Retina (tissue), 1 donor: ENCODE measurements at places on chromosomes 12 and 14.

DNA sequence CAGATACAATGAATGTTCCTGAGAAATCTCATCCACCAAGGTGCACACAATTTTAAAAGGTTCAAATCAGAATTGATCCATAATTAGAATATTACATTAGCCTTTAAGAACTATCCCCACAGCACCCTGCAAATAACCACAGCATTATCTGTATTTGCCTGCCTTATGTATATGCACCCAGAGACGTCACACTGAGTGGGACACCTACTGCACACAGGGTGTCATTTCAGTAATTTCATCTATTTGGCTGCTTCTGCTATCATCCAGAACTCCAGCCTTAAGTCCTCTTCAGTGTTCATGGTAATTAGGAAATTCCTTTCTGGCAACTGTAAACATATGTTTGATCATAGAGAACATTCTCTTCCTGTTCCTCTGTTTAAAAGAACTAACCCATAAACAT is 298.4 kb downstream of the SYT1 start:
- DNase-seq: no peak

GRCh38 chr14:32709027-32709426 is 229.7 kb upstream of the NPAS3 start:
- no peak for DNase-seq

- DNase-seq: no peak
These were observed 8.6 kb upstream of the ADSS1 start for GRCh38 chr14:104715416-104715815.

GRCh38 chr14:85881935-85882334 is 352.0 kb downstream of the FLRT2 start:
- DNase-seq: no peak

DNA sequence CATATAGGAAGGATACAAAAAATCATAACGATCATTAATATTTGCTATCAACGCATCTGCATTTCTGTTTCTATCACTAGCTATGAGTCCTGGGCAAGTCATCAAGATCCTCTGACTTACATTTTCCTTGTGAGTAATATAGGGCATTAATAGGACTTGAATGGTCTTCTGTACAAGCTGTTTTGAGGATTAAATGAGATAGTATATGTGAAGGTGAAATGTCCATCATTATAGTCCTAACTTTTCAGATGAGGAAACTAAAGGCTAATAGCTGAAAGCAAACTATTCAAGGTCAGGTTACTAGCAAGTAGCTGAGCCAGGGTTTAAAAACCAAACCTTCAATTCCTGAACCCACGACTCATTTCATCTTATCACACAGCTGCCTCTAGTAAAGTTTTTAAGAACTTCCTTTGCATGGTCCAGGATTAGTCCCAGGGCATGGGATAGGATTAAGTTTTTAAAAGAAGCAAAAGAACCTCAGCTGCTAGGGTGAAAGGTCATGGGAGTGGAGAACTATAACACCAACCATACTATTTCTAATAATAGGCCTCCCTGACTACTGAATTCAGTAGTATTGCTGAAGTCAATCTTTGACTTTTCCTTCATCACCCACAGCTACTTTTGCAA is 101.4 kb upstream of the ADAMTS20 start:
- DNase-seq: no peak

- DNase-seq: no peak
These were observed 34.7 kb upstream of the SOCS2 start for GRCh38 chr12:93537769-93538168.

DNA sequence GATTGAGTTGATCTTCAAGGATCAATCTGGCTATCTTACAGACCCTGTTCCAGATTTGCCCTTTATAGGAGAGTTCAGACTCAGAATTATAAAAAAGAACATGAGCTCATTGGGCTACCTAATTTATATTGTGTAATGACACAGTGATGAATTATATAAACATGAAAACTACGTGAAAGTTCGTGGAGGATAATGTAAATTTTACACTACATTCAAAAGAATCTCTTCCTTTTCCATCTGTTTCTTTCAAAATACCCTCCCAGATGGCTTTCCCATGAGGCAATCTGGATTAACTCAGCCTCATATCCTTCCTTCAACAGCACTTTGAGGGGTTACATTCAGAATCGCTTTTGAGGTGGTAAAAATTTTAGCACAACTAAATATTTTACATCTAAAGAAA is 129.3 kb downstream of the HMGA2 start:
- no peak for DNase-seq

DNA sequence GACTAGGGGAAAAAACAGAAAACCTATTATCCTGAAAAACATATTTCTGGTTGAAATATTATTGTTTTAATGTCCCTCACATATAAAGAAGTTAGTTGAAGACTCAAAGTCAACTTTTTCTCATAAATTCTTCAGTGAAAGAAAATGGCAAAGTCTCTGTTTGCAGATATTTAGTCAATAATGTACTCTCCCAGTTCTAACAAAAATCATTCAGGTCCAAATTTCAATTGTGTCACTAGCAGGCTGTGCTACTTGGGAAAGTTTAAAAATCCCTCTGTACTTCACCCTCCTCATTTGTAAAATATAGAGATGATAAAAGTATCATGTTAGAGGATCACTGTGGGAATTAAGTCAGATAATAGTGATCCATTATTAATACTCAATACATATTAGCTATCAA is 496.5 kb downstream of the FSCB start:
- no peak for DNase-seq

DNA sequence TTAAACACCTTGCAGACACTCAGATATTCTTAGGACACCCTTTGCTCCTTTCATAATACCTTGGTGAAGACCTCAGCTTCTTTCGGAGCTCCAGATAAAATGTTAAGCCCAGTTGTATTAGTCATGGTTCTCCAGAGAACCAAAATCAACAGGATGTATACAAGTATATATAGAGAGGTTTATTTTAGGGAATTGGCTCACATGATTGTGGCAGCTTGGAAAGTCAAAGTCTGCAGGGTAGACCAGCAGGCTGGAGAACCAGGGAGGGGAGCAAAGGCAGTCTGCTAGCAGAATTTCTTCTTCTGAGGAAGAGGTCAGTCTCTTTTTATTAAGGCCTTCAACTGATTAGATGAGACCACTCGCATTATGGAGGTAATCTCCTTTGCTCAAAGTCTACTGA is 6.9 kb upstream of the IGF1 start:
- no peak for DNase-seq

DNA sequence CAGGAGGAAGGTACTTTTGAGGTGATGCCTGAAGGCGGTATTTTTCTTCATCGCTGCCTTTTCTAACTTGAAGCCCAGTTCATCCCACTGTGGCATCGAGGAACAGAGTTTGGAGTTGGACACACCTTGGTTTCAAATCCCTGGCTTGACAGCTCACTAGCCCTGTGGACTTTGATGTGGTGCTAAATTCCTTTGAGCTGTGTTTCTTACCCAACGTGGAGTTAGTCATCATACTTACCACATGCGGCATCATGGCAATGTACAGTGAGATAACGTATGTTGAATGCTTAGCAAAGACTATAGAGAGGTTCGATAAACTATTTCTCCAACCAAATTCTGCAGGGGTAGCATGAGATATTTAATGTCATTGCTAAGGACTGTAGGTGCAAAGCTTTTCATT is 3.4 kb downstream of the PLEKHG3 start:
- DNase-seq: no peak

DNA sequence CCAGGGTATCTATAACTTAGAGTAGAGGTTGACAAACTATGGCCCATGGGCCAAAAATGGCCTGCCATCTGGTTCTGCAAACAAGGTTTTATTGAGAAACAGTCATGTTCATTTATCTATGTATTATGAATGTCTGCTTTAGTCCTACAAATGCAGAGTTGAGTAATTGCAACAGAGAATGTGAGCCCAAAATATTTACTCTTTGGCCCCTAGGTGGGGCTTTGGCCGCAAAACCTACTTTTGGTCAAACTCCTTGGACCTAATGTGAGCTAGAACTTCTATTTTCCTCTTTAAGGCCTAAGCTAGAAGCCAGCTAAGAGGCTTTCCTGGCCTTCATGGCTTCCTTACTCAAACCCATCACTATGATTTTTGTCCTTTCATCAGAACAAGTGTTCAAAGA is 379.1 kb downstream of the NELL2 start:
- no peak for DNase-seq
